Body of pancreas (tissue), 4 donors: ENCODE measurements at places on chromosomes 5 and 9. TPM values are rescaled to one million over a fixed set of nuclear protein-coding genes. Genes with fewer than 3 reads are reported as not detected.
A peak's percentile ranks its signal among the peaks of the same experiment; 100 is the strongest.

DNA sequence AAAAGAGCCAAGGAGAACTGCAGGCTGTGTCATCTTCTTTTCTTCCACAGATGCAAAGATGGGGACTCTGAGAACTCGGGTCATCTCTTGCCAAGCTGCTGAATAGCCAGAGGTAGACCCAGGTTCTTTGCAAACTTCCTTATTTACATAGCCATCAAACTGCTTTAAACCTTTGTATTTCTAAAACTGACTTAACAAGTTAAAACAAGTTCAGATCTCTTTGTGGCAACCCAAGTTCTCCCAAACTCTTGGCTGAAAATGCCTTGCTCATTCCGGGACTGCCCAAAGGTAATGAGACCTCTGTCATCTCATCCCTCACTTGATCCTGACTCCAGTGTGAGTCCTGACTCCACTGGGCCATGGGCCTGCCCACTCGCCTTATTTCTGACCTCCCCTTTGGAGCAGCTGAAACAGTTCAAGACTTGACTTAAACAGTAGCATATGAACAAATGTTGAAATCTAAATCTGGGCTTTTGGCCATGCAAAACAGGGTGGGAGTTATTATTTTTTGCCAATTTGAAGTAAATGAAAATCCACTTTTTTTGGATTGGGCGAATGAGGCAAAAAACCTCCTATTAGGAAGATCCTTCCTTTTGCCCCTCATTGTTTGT is 50.6 kb downstream of the FBXL7 start:
- no peaks in the 10 kb centered on the region for H3K27me3 ChIP-seq
- no peaks in the 10 kb centered on the region for H3K36me3 ChIP-seq
- no peak for DNase-seq
- no peaks in the 10 kb centered on the region for H3K4me1 ChIP-seq

Gene OTULINL
- 3.3 TPM for total RNA-seq

Gene FOXD4L4
- total RNA-seq: 0.52 TPM

DNA sequence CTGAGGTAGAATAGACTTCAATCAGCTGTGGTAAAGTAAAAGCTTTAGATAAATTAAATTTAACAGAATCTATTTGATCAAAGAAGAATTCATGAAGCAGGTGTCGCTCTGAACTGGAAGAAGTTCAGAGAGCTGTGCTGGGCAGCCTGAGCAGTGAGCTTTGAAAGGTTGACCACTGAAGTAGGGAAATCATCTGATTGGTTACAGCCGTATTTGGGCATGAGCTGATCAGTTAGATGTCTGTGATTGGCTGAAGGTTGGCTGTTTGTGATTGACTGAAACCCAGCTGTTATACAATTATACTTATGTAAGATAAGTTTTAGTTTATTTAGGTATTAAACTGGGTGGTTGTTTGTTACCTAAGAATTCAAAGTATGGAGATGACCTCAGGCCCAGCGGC is 1174.6 kb downstream of the CDH9 start:
- no peak overlapping the region for H3K4me3 ChIP-seq
- H3K27ac ChIP-seq: no peak overlapping the region
- H3K36me3 ChIP-seq: no peaks in the 10 kb centered on the region
- no peaks in the 10 kb centered on the region for H3K27me3 ChIP-seq

- DNase-seq: no peak
- no peaks in the 10 kb centered on the region for H3K27me3 ChIP-seq
- H3K36me3 ChIP-seq: no peaks in the 10 kb centered on the region
- no peak overlapping the region for H3K4me3 ChIP-seq
- H3K27ac ChIP-seq: peak overlapping the region; percentile 10
- peaks cover 21% of the 10 kb centered on the region for H3K4me1 ChIP-seq
These were observed 10.9 kb upstream of the ZNF366 start for GRCh38 chr5:72518001-72518683.

- no peaks in the 10 kb centered on the region for H3K36me3 ChIP-seq
- no peaks in the 10 kb centered on the region for H3K27me3 ChIP-seq
- H3K4me1 ChIP-seq: peaks cover 19% of the 10 kb centered on the region
- no peak for DNase-seq
These were observed 122.1 kb downstream of the EBF1 start for GRCh38 chr5:158977642-158978041.

Gene F12
- 4.4 TPM for total RNA-seq

DNA sequence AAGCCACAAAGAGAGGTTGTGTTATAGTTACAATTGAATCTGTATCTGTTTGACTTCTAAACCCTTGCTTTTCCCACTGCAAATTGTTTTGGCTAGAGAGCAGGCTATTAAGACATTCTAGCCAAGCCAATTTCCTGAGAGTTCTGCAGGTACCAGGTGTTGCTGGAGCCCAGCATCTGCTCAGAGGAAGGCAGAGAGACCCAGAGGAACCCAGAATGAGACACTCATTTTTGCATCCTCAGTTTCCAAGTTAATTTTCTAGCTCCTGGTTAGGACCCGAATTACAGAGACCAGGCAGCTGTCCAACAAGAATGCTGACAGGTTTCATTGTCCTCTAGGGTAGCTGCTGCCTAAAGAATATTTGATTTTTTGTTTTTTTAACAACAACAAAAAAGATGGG is 266.2 kb downstream of the TRIM32 start:
- no peak overlapping the region for H3K27ac ChIP-seq
- H3K36me3 ChIP-seq: no peaks in the 10 kb centered on the region
- no peaks in the 10 kb centered on the region for H3K27me3 ChIP-seq
- no peaks in the 10 kb centered on the region for H3K4me1 ChIP-seq
- no peak overlapping the region for H3K4me3 ChIP-seq

DNA sequence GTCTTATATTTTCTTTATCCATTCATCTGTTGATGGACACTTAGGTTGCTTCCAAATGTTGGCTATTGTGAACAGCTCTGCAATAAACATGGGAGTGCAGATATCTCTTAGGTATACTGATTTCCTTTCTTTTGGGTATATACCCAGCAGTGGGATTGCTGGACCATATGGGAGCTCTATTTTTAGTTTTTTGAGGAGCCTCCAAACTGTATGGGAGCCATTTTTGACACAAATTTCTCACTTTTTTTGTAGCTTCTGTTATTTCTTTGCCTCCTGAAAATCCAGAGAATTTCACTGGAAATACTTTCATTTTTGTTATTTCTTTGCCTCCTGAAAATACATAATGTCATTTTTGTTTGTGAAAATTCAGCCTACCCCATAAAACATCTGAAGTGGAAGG is 15.0 kb upstream of the RANBP17 start:
- DNase-seq: no peak
- no peak overlapping the region for H3K4me3 ChIP-seq
- no peak overlapping the region for H3K27ac ChIP-seq
- no peaks in the 10 kb centered on the region for H3K27me3 ChIP-seq
- H3K36me3 ChIP-seq: no peaks in the 10 kb centered on the region

DNA sequence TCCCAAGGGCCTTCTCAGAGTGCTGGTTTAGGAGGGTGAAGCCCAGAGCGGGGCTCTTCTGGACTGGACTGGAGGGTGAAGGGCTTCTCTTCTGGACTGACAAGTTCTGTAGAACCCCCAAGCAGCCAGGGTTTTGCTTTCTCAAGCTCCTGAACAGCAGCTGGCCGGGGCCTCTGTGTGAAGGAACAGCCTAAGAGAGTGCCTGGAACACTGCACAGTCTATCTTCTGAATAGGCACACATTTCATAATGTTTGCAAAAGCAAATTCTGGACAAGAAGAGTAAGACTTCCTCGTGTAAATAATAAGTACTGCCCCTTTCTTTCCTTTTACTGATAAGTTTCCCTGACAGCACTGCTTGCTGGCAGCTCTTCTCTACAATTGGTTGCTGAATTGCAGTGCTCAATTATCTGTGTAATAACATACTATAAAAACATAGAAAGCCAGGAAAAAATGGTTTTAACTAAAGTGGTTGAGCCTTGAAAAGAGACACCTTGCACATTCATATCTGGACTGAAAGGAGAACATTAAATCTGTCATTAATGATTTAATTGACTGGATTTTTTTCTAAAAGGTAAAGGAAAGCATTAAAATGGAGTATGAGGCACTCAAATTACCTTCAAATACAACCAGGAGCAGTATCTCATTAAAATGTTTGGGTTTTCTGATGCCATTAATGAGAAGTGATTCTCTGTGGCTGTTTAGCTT is 20.5 kb downstream of the MAST4 start:
- H3K4me1 ChIP-seq: peaks cover 16% of the 10 kb centered on the region
- H3K27me3 ChIP-seq: no peaks in the 10 kb centered on the region
- H3K36me3 ChIP-seq: no peaks in the 10 kb centered on the region
- peak; percentile 14 for DNase-seq
- no peak overlapping the region for H3K4me3 ChIP-seq

DNA sequence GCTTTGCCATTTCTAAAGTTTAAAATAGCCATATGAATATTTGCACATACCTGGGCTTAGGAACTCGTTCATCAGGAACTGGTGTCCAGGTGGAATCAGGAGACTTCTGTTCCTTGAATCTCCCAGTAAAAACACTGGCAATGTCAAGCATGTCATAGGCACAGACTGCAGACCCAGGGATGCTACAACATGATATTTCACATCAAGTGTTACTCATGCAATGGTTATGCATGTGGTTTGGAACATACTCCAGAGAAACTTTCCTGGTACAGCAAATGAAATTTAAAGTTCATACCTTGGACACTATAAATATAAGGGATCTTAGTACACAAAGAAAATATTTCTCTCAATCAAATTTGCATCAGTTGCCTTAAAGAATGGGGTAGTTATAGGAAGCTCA is 92.2 kb downstream of the SEMA6A start:
- no peak overlapping the region for H3K4me3 ChIP-seq
- H3K4me1 ChIP-seq: no peaks in the 10 kb centered on the region
- H3K27me3 ChIP-seq: no peaks in the 10 kb centered on the region
- no peak for DNase-seq
- no peak overlapping the region for H3K27ac ChIP-seq

- DNase-seq: no peak
- no peaks in the 10 kb centered on the region for H3K36me3 ChIP-seq
- no peak overlapping the region for H3K4me3 ChIP-seq
- H3K4me1 ChIP-seq: no peaks in the 10 kb centered on the region
These were observed 289.5 kb upstream of the MPDZ start for GRCh38 chr9:13568841-13569601.

DNA sequence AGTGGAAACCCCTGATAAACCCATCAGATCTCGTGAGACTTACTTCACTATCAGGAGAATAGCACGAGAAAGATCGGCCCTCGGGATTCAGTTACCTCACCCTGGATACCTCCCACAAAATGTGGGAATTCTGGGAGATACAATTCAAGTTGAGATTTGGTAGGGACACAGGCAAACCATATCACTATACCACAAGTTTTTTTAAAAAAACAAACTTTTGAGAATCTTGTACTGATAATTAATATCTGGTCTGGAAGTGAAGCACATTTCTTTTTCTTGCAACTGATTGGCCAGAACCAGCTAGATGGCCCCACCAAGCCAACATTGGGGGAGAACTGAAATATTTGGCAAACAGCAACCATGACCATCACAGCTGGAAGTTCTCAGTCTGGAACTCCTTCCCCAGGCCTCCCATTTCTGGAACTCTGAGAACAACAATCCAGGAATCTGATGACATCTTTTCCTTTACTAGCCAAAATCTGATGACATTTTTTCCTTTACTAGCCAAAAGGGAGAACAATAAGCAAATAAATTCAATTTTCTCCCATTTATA is 51.8 kb upstream of the CDKN2B start:
- H3K36me3 ChIP-seq: no peaks in the 10 kb centered on the region
- no peak overlapping the region for H3K4me3 ChIP-seq
- H3K4me1 ChIP-seq: no peaks in the 10 kb centered on the region
- H3K27ac ChIP-seq: no peak overlapping the region
- no peaks in the 10 kb centered on the region for H3K27me3 ChIP-seq

DNA sequence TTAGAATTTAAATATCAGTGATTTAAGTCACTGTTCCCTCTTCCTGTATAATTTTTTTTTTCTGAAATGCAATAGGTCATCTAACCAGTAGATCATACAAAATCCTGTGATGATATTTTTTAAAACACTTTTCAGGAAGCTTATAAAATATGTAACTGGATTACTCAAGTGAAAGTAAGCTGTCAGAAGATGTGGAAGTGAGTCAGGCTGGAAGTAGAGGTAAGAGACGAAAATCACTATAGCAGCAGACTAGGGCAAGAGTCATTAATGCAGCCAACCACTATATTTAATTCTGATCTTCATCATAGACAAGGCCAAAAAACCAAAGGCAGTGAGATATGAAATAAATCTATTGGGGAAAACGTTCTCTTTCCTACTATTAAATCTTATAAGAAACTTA is 65.7 kb upstream of the C6 start:
- no peaks in the 10 kb centered on the region for H3K4me1 ChIP-seq
- H3K27me3 ChIP-seq: no peaks in the 10 kb centered on the region
- no peak overlapping the region for H3K27ac ChIP-seq
- DNase-seq: no peak

DNA sequence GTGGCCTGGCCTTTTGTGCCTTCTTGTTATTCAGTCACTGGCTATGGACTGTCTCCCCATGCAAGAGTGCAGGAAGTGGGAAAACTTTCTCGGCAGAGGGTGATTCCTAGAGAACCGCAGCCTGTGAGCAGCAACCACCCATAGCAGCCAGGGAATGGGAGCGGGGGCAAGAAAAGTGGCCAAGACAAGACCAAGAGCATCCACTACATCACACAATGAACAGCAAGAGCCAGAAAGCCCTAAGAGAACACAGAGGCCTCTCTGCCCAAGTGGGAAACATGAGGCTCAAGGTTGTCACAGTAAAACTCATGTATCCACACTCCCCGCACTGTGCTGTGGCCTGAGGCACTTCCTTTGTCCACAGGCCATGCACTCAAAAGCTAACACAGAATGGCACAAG is 129.1 kb upstream of the FSTL4 start:
- H3K4me1 ChIP-seq: no peaks in the 10 kb centered on the region
- no peak overlapping the region for H3K4me3 ChIP-seq
- H3K36me3 ChIP-seq: no peaks in the 10 kb centered on the region
- no peak overlapping the region for H3K27ac ChIP-seq
- no peaks in the 10 kb centered on the region for H3K27me3 ChIP-seq

Gene OR1Q1
- not detected for total RNA-seq

- H3K27me3 ChIP-seq: no peaks in the 10 kb centered on the region
- no peak overlapping the region for H3K27ac ChIP-seq
- H3K36me3 ChIP-seq: peaks cover 26% of the 10 kb centered on the region
- no peak for DNase-seq
- H3K4me1 ChIP-seq: no peaks in the 10 kb centered on the region
These were observed 13.2 kb downstream of the ZCCHC9 start for GRCh38 chr5:81314581-81314980.

DNA sequence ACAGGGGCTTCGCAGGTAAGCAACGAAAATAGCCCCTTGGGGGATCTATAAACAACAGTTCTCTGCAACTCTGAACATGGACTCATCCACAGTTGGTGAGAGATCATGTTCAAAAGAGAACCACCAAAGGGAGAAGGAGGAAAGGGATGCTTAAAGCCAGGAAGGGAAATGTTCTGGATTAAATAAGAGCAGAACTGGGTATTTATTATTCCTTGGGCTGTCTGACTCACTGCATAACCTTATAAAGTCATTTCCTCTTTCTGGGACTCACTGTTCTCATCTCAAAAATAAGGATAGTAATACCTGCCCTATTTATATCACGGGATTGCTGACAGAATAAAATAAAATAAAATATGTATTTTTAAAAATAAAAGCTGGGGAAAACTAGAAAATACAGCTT is 11.2 kb upstream of the MARCHF3 start:
- no peaks in the 10 kb centered on the region for H3K36me3 ChIP-seq
- H3K4me3 ChIP-seq: no peak overlapping the region
- H3K27me3 ChIP-seq: no peaks in the 10 kb centered on the region
- no peak for DNase-seq

Gene GRM6
- total RNA-seq: not detected

GRCh38 chr9:136670576-136671253 is 8.0 kb downstream of the EGFL7 start:
- no peaks in the 10 kb centered on the region for H3K27me3 ChIP-seq
- no peaks in the 10 kb centered on the region for H3K36me3 ChIP-seq
- H3K27ac ChIP-seq: no peak overlapping the region
- H3K4me1 ChIP-seq: peaks cover 41% of the 10 kb centered on the region
- no peak overlapping the region for H3K4me3 ChIP-seq
- no peak for DNase-seq
